Stimulated activated CD4-positive, alpha-beta T cell treated with anti-CD3 and anti-CD28 coated beads, TNF-alpha, amount 100 ng/mL, for 48 hours (primary cell): ENCODE measurements at places on chromosomes 1 and 21.

GRCh38 chr1:47837056-47837830, 159.9 kb downstream of the TRABD2B start:
- DNase-seq, result no peak

- no peak for DNase-seq
These were observed 536.3 kb downstream of the KIF26B start for GRCh38 chr1:245690946-245691541.

- DNase-seq, result no peak
These were observed 73.9 kb upstream of the HAO2 start for GRCh38 chr1:119294722-119295121.

- no peak for DNase-seq
These were observed 1.5 kb downstream of the TGFB2 start for GRCh38 chr1:218346391-218347204.

- DNase-seq, result no peak
These were observed 95.9 kb downstream of the WDR64 start for GRCh38 chr1:241747992-241748391.

DNA sequence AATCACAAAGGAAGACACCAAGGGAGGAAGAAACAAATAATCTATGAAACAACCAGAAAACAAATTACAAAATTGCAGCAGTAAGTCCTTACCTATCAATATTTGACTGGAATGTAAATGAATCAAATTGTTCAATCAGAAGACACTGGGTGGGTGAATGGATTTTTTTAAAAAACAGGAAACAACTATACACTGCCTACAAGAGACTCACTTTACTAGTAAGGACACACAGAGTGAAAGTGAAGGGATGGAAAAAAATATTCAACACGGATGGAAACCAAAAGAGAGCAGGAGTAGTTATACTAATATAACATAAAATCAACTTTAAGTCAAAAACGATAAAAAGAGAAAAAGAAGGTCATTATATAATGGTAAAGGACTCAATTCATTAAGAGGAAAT, 6.4 kb upstream of the PRSS38 start:
- DNase-seq, result no peak

- no peak for DNase-seq
These were observed 58.3 kb downstream of the UBE2T start for GRCh38 chr1:202283379-202283844.

DNA sequence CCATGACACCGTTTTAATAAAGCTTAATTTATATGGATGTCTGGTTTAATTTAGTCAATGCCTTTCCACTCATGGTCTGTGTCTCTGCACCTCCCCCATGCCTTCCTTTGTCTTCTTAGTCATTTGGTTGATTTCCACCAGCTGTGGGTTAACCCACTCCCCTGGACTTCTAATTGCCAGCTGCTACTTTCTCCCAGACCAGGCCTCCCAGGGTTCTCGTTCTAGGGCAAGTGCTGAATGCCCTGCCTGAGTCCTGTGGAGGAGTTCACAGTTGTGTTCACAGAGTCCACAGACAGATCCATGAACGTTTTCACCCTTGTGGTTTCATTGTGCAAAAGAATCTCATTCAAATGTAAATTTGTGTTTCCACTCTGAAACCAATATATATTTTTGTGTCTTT, 243.4 kb downstream of the NUF2 start:
- no peak for DNase-seq

GRCh38 chr1:238401144-238401543, 510.4 kb upstream of the ZP4 start:
- no peak for DNase-seq

GRCh38 chr1:54869173-54869851, 17.7 kb downstream of the DHCR24 start:
- no peak for DNase-seq

GRCh38 chr1:245591346-245592188, 436.8 kb downstream of the KIF26B start:
- no peak for DNase-seq

- no peak for DNase-seq
These were observed 3.9 kb upstream of the POU3F1 start for GRCh38 chr1:38050397-38051078.

GRCh38 chr21:30979054-30979453, 59.2 kb downstream of the KRTAP19-8 start:
- DNase-seq, result no peak

GRCh38 chr1:68321084-68321685, 88.9 kb upstream of the WLS start:
- no peak for DNase-seq

GRCh38 chr1:160522622-160523345, at the start of gene SLAMF6:
SLAMF6 (minus strand) TSS chr1:160523255; CDS start chr1:160523192, 63 bp downstream.
- DNase-seq, result peak; percentile 48

DNA sequence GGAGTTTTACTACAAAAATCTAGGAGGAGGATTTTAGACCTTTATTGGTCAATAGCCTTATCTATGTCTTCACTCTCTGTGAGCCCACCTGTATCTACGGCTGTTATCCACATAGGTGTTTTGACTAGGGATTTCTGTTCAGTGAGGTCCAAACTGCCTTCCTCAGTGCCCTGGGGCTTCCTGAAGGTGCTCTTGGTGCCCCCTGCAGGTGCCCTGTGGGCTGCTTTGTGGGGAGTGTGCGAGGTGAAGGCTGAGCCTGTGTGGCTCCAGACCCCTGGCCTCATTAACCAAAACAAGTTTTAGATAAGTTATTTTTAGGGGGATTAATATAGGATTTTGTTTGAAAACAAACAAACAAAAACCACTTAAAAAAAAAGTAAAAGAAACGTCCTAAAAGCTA, 122.5 kb downstream of the KIF26B start:
- DNase-seq, result no peak

DNA sequence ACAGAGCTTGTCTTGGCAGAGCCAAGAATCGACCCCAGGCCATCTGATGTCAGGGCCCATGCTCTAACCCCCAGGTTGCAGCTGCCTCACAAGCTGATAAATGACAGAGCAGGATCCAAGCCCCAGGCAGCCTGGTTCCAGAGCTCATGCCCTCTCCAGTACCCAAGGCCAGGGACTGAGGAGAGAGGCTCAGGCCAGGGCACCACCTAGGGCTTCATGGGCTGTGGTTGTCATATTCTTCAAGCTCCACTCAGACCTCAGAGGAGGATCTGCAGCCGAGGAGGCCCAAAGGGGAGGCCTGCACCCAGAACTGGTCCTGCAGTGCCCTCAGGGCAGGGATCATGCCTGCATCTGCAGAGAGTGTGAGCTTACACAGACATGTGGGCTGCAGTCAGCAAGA, 301.1 kb downstream of the MATN1 start:
- DNase-seq, result no peak

- DNase-seq, result no peak
These were observed 45.8 kb upstream of the CYP2J2 start for GRCh38 chr1:59972216-59972927.

GRCh38 chr1:168340781-168341482, 60.3 kb downstream of the TBX19 start:
- DNase-seq, result no peak

DNA sequence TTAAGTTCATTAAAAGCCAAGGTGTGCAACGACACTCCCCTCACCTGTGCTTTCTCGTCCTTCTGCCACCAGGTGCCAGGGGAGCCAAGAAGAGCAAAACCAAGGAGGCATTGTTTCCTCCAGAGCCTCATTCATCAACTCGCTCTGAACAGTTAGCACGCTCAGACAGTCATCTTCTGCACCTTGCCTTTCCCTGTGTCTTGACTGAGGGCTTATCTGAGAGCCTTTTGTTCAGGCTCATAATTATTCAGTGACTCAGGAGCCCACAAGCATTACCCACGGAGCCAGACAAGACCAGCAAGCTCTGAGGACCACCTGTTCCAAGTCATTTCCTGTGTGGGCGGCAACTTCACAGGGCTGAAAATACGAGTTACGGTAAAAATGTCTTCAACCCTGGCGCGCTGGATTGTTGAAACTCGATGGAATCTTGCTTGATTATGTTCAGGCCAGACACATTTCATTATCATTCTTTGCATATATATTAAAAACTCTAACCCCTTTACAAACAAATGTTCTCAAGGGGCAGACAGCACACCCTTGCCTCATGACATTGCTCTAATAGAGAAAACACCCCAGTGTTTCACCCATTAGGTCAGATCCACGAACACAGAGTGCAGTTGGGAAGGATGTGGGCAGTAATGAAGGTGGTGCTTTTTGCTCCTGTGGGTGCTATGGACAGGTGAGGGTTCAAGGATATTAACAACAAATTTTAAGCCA, 89.7 kb upstream of the RUNX1 start:
- DNase-seq, result peak; percentile 59

GRCh38 chr1:55718758-55719671, 503.9 kb upstream of the USP24 start:
- no peak for DNase-seq

- DNase-seq, result peak; percentile 23
These were observed 32.9 kb upstream of the ATP2B4 start for GRCh38 chr1:203593723-203594122.

- no peak for DNase-seq
These were observed 7.0 kb downstream of the TCHH start for GRCh38 chr1:152107984-152108881.

DNA sequence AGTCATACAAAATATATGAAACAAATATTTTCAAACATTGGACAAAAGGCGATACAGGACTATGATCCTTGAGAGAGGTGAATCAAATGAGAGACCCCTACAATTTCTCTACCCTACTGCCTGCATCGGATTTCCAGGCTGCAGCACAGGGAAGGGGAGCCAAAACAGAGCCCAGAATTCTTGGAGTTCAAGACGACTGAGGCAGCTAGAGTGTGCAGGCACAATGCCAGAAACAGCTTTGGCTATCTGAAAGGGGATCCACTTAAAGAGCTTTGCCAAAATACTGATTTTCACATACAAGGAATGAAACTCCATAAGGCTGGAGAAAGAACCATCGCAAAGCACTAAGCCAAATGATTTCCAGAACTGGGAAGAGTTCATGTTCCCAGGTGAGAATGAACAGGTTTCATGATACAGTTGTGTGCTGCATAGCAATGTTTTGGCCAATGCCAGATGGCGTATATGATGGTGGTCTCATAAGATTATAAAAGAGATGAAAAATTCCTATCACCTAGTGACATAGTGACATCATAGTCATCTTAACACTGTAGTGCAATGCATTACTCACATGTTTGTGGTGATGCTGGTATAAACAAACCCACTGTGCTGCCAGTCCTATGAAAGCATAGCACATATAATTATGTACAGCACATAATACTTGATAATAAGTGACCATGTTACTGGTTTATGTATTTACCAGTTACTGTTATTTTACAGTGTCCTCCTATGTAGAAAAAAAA, 77.5 kb downstream of the KCND3 start:
- DNase-seq, result no peak

DNA sequence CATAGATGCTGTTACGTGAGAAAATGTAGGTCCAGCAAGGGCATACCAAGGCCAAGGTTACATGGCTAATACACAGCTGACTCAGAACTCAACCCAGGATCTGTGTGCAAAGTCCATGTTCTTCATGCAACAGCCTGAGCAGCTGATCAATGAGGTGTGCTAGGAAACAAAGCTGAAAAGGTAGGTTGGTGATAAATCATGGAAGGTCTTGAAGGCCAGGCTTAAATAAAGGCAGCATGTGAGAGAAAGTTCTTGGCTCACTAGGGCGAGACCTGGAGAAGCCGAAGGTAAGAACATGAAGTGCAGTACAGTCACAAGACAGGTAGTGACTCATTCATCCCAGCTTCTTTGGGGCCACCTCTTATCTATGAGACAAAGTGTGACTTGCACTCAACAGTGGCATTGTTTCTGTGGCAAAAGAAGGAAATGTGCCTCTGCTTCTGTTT, 33.4 kb downstream of the TLR5 start:
- no peak for DNase-seq

- no peak for DNase-seq
These were observed 2.2 kb upstream of the KCNA3 start for GRCh38 chr1:110676970-110677369.

GRCh38 chr1:46646331-46646730, 21.8 kb downstream of the ATPAF1 start:
- DNase-seq, result no peak

GRCh38 chr1:83033682-83034081, 965.2 kb downstream of the TTLL7 start:
- DNase-seq, result no peak

DNA sequence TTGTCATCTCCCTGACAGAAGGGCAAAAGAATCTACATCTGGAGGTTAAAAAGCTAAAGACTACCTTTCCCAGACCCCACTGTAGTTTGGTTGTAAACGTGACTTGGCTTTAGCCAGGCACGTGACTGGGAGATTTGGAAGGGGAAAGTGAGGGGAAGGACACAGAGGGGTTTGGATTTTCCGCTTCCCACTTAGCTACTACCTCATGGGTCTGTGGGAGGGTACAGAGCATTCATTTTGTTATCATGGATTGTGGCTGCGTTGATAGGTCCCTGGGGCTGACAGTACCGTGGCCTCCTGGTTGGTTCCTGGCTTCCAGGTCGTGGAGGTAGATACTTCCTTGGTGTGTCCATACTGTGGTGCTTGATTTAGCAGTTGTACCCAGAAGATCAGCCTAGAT, 2.6 kb downstream of the CHD1L start:
- DNase-seq, result no peak

DNA sequence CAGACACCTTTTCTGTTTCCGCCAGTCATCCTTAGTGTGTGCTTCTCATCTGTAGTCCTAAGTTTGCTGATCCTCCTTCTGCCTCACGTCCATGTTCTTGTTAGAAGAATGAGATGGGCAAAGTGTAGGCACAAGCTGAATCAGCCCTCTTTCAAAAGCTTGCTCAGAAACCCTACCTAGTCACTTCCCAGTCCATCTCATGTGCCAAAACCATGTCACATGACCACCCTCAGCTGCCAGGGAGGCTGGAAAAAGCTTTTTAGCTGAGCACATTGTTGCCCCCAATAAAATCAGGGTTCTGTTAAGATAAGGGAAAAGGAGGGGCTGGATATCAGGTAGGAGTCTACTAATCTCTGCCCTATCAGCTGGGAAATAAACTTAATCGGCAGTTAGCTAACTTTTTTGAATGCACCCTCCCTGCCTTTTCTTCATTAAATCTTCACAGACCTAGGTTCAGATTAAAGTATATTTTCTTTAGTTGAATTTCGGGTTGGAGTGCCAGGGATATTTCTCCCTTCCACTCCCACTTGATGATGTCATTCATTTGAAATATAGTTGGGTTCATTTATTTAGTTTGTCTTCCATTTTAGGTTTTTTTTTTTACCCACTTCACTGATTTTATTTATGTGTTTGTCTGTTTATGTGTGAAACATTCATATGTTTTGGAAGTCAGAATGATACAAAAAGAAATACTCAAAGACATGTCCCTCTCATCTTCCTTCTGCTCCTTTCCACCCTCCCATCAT, 129.2 kb downstream of the ROR1 start:
- DNase-seq, result no peak

GRCh38 chr1:150780510-150780909, 14.9 kb upstream of the CTSS start:
- no peak for DNase-seq

GRCh38 chr21:21010698-21011097, 12.5 kb downstream of the NCAM2 start:
- DNase-seq, result no peak
